ENCODE measurements at places on chromosomes 4 and X. TPM values are rescaled to one million over a fixed set of nuclear protein-coding genes. Genes with fewer than 3 reads are reported as not detected.

MAGEB2 gene
- not detected for total RNA-seq

SH2D1A gene
- total RNA-seq = 0.33 TPM

BEX3 gene
- total RNA-seq = 518 TPM

GPR50 gene
- total RNA-seq = 0.06 TPM

NUDT9 gene
- 21.7 TPM for total RNA-seq
